Epithelial cell of proximal tubule (primary cell): ENCODE measurements at places on chromosomes 4 and X. TPM values are rescaled to one million over a fixed set of nuclear protein-coding genes. Genes with fewer than 3 reads are reported as not detected.

Gene GABRQ
- 0.06 and 0.22 TPM in 2 replicates for total RNA-seq

Gene SPIN2B
- 4.2 and 6.7 TPM in 2 replicates for total RNA-seq

Gene APEX2
- 17.0 and 25.0 TPM in 2 replicates for total RNA-seq

Gene PPP2R2C
- total RNA-seq, result not detected in 2 replicates

Gene ERVMER34-1
- total RNA-seq, result 3.5 and 6.5 TPM in 2 replicates

Gene NONO
- total RNA-seq, result 424 and 435 TPM in 2 replicates

Gene SSR4
- total RNA-seq, result 128 and 239 TPM in 2 replicates

Gene PNMA6A
- 2.5 and 3.3 TPM in 2 replicates for total RNA-seq

- no peak for DNase-seq
Observed at GRCh38 chr4:157514711-157515110, 294.2 kb downstream of the GRIA2 start.

DNA sequence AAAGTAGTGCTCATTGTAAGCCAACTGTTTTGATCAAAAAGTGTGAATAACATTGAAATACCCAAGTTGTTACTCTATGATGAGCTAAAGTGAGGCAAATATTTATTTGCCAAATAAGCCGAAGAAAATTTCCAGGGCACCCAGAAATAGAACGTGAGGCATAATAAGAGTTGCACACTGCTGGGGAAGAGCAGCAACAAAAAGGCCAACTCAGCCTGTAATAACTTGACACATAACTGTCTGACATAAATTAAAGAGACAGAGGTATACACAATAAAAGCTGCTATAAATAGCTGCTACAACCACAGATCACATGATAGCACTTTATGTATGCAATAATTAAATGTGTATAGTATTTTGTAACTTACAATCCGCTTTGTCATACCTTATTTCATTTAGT lies 2.0 kb upstream of the ABCB7 start:
- no peak for DNase-seq

DNA sequence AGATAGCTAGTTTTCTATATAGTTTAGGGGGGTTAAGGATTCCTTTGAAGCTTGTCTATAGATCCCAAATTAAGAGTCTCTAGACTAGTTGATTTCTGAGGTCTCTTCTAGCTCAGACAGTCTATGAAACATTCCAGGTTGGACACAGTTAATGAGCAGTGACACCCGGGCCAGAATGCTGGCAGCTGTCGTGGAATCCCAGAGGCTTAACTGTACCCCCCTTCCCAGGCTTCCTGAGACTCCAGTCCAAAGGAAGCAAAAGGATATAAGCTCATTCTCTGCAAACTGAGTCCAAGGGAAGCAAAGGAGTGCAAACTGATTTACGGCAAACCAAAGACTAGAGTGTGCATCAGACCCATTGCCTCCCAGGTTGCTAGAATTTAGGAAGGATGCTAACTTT lies 62.9 kb downstream of the DCX start:
- DNase-seq, result no peak

GRCh38 chrX:68417651-68418050 lies 15.6 kb downstream of the OPHN1 start:
- DNase-seq, result no peak

- peak; percentile 30 for DNase-seq
Observed at GRCh38 chr4:100165809-100166208, 24.5 kb downstream of the DDIT4L start.

- no peak for DNase-seq
Observed at GRCh38 chr4:189773909-189774308, 166.8 kb upstream of the FRG1 start.

GRCh38 chr4:105191621-105192210 lies 45.0 kb downstream of the TET2 start:
- no peak for DNase-seq

- DNase-seq, result no peak
Observed at GRCh38 chr4:116016201-116016600, 902.8 kb upstream of the NDST4 start.

GRCh38 chrX:101229170-101229569 lies 9.6 kb downstream of the DRP2 start:
- no peak for DNase-seq

GRCh38 chr4:16642897-16643296 lies 255.5 kb downstream of the LDB2 start:
- no peak for DNase-seq

- no peak for DNase-seq
Observed at GRCh38 chr4:103591841-103592240, 127.9 kb downstream of the TACR3 start.

DNA sequence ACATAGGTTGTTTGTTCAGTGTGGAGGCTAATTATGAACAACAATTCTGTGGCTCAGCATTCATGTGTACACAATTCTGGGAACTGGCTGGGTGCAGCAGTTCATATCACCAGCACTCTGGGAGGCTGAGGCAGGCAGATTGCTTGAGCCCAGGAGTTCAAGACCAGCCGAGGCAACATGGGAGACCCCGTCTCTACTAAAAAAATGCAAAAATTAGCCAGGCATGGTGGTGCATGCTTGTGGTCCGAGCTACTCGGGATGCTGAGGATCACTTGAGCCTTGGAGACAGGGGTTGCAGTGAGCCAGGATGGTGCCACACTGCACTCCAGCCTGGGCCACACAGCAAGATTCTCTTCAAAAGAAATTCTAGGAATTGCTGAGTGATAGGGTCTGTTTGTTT lies 4.5 kb upstream of the PPP2R2C start:
- no peak for DNase-seq

GRCh38 chrX:15947648-15948317 lies 93.2 kb upstream of the AP1S2 start:
- no peak for DNase-seq

- no peak for DNase-seq
Observed at GRCh38 chr4:152728343-152728742, 48.5 kb upstream of the TMEM154 start.

GRCh38 chrX:23932046-23932445 lies 24.2 kb downstream of the CXorf58 start:
- no peak for DNase-seq

GRCh38 chr4:128810331-128810870 lies 901 bp downstream of the JADE1 start:
- no peak for DNase-seq

GRCh38 chr4:104128850-104129213 lies 365.9 kb downstream of the CXXC4 start:
- DNase-seq, result peak; percentile 67

DNA sequence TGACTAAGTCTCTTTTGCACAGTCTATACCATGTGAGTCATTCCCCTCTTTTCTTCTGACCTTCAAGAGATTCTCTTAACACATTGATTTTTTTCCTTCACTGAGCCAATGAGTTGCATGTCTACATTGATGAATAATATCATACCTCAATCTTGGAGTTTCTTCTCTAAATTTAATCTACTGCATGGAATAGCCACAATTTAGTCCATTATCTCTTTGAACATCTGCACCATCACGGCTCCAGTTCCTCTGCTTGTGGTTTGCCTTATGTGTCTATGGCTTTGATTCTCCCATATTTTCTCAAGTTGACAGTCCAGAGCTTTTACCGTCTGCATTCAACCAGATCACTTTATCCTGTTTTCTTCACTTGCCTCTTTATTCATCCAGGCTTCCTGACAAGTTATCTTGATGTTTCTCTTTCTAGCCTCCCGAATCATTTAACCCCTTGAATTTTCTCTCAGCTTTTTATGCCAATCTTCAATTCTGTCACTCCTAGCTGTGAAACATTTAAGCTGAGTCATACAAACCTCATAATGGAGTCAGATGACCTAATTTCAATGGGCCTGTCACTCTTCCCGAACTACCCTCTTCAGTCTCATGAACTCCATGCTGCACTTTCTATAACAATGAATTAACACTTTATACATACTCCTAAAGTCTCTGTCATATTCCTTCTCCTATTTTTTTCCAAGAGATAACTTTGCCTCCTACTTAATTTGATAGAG lies 222.3 kb downstream of the CPE start:
- no peak for DNase-seq

DNA sequence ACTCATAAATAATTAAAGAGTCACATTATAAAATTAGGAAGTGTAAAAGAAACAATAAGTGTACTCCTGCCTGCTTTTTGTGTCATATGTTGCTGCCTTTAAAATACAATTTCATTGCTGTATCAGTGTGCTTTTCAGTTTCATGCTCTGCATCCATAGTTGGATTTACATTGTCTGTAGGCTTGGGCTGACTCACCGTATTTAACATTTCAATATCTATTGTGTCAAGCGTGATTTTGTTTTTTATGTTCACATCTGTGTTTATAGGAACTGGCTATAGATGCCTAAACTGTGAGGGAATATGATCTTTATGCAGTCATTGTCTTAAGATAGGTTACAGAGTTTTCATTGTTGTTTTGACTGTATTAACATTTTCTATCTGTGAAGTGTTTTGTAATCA lies 18.1 kb downstream of the CCSER1 start:
- DNase-seq, result no peak

DNA sequence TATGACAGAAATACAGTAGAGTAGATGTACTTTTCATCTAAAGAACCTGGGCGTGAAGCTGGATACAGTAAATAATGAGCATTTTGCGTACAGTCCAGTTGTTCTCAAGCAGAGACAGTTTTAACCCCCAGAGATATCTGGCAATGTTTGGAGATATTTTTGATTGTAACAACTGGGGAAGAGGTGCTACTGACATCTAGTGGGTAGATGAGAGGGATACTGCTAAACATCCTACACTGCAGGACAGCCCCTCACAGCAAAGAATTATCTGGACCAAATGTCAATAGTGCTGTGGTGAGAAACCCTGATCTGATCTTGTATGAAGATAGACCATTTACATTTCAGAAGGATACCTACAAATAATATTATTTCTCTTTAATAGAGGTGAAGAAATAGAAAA lies 200.2 kb upstream of the FAM47A start:
- DNase-seq, result no peak

GRCh38 chr4:145260091-145260490 lies 79.7 kb upstream of the OTUD4 start:
- no peak for DNase-seq

GRCh38 chr4:124427095-124427767 lies 285.3 kb downstream of the ANKRD50 start:
- DNase-seq, result no peak

GRCh38 chrX:28022371-28022770 lies 41.1 kb upstream of the DCAF8L1 start:
- DNase-seq, result no peak

DNA sequence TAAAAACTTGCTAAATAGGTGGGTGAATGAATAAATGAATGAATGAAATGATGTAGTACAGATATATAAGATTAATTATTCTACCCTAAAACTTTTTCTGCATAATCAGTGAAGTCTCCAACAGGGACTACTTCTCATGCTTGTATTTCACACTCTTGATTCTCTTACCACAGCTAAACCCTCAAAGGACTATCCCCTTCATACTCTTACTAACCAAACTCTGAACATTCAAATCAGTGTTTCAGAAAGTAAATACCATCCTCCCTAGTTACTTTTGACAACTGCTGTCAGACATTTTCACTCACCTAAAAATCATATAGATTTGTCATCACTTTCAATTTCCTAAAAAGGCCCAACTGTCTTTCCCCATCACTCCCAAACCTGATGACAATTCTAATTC lies 234.3 kb upstream of the HHIP start:
- DNase-seq, result no peak

DNA sequence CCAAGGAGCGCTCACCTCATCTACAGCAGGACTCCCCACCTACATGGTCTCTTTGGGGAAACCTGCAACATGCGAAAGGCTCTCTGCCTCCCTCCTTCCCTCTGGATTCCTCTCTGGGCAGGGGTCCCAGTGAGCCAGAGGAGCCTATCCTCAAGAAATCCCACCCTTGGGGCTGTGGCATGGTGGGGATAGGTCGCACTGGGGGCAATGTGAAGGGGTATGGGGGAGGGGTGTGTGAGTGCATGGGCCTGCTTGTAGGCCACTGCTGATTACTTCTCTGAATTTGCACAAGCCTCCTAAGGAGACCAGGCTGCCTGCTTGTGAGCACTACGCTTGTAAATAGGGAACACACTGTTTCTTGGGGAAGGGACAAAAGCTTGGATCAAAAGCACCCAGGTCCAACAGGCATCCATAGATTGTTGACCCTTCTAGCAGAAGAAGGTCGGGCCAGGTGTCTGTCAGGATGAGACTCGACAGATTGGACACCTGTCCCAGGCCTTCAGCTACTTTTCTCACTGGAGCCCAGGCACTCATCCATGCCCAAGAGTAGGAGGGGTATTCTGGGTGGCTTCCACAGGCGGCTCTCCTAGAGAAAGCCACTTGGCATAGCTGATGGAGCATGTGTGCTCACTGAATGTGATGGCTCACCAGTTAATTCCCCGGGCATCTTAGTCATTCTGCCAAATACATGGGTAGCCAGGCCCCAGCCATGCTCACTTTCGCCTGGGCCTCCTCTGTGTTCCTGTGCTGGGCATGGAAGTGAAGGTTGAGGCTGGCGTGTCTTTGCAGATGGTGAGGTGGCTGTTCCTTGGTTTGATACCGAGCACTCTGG lies 75.0 kb downstream of the NBDY start:
- no peak for DNase-seq

- no peak for DNase-seq
Observed at GRCh38 chr4:159944477-159944876, 841.6 kb downstream of the RAPGEF2 start.

- DNase-seq, result no peak
Observed at GRCh38 chrX:6223516-6223915, 5.2 kb downstream of the NLGN4X start.

GRCh38 chr4:129046055-129046959 lies 47.0 kb downstream of the SCLT1 start:
- DNase-seq, result no peak

- no peak for DNase-seq
Observed at GRCh38 chr4:100356172-100356571, 161.7 kb downstream of the EMCN start.

DNA sequence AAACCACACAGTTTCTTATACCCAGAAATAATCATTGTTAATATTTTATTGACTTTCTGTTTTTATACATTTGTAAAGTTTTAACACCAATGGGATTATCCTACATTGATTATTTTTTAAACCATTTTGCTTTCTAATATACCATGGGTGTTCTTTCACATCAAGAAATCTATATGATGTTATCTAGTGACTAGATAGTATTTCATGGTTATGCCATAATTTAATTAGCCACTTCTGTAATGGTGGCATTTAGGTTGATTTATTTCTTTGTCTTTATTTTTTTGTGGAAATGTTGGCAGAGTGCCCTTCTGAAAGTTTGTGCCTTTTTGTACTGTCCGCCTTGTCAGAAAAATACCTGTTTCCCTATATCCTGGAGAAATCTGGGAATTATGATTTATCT lies 193.3 kb downstream of the CEP135 start:
- DNase-seq, result no peak

DNA sequence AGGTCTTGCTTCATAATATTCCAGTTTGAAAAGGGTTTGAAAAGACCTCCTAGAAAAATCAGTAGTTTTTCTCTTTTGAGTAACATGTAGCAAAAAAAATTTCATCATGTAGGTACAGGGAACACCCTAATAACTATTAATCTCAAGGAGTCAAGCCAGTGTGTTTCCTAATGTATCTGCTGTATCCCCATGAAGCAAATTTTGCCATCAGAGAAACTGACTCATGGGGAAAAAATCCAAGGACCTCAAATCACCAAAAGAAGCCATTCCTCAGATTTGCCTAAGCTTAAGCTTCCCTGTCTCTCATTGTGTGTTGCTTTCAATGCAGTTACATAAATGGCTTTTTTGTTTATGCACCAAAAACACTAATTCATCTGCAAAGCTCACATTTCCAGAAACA lies 29.7 kb downstream of the F9 start:
- no peak for DNase-seq
